Posterior vena cava (tissue), 2 donors: ENCODE measurements at places on chromosomes 13 and 19. TPM values are rescaled to one million over a fixed set of nuclear protein-coding genes. Genes with fewer than 3 reads are reported as not detected.

DNA sequence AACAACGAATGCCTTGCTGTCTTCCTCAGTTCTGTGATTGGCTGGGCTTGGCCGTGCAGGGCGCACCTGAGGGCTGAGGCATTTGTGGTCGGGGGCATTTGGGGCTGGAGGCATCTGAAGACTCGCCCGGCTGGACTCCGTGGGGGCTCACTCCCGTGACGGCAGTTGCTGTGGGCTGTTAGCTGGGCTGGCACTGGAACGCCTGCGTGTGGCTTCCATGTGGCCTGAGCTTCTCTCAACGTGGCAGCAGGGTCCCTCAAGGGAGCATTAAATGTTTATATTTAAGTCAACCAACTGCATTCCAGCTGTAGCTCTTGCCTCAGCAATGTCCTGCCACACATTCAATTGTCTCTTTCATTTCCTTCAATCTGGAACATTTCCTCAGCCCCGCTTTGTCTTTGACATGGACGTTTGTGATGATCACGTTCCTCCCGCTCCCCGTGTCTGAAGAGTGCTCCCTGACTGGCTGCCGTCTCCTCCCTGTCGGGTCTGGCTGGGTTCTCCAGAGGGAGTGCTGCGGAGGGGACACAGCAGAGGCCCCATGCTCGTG, 21.0 kb downstream of the CCDC8 start:
- peak; percentile 80 for DNase-seq

DNA sequence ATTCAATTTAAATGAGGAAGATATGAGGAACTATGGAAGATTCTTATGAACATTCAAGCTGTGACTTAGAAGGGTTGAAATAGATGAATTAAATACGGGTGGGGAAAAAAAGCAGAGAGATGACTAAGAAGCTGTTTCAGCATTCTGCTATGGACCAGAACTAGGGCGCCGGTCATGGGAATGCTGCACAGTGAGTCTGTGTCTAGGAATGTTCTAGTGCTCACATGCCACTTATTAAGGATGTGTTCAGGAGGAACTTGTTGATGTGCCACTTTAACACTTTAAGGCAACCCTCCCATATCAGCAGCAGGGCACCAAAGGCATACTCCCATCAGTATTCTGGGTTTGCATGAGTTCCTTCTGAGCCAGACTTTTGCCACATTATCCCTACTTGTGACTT, 152.1 kb downstream of the POSTN start:
- peak; percentile 72 for DNase-seq

- DNase-seq: no peak
Measured at GRCh38 chr13:42807241-42807640, 25.9 kb downstream of the FAM216B start.

DNA sequence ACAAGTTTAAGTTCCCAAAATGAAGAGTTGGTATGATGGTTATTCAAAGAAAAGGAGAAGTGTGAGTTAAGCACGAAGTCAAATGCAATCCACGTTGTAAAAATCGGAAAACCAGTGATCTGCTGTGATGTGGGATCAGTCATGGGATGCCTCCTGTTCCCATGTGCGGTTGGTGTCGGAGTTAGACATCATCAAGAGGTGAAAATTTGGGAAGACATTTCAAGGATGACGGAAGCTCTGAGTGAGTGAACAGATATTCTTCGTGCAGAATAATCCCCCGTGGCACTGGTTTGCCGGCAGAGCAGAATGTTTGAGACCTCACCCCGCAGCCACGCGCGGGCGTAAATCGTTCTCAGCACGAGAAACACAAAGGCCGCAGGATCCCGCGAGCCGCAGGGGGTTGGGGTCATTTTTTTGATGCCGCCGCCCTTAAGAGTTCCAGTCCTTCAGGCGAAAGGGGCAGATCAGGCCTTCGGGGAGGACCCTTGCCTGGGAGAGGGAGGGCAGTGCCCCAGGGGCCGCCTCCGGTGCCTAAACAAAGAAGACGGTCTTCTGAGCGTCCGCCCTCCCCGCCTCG, 13.7 kb upstream of the SOX1 start:
- no peak for DNase-seq

DNA sequence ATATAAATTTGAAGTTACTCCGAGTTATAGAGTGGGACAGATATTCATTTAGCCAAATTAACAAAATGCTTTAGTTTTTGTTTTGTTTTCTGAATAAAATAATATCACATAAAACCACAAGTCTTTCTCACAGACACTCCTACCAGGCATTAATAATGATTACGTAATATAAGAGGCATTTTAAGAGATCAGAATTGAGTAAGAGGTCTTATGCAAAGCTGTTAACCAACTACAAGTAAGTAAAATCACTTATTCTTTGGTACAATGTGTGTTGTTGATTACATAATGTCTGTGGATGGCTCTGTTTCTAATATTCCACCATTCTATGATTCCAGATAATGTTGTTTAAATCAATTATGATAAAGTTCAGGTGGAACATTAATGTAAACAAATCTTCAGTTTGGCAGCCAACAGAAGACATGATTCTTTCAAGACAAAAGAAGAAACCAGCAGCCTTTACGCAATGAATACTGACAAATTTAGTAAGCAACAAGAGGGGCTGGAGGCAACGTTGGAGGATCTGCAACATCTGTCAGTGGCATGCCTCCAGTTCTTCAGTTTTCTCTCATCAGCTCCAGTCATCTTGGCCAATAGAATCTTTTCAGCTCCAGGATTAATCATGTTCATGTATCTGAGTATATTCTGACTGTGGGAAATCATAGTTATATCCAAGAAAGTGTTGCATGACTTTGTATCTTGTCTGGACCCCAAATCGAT, 403.8 kb downstream of the SLITRK5 start:
- no peak for DNase-seq

- no peak for DNase-seq
Measured at GRCh38 chr13:53012707-53013106, 15.9 kb upstream of the OLFM4 start.

The CLDND2 gene
- 0.62 TPM for total RNA-seq
